Stimulated activated effector memory CD8-positive, alpha-beta T cell treated with anti-CD3 and anti-CD28 coated beads, Interleukin-12 subunit alpha, Interleukin-12 subunit beta, amount 100 ng/mL, for 72 hours (primary cell): ENCODE measurements at places on chromosomes 3 and 15.

DNA sequence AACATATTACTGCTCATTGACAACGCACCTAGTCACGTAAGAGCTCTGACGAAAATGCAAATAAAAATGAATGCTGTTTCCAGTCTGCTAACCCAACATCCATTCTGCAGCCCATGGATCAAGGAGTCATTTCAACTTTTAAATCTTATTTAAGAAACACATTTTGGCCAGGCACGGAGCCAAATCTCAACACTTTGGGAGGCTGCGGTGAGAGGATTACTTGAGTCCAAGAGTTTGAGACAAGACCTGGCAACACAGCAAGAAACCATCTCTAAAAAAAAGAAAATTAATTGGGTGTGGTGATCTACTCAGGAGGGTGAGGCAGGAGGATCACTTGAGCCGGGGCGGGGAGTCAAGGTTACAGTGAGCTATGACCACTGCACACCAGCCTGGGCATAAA lies 22.4 kb upstream of the TM4SF19 start:
- DNase-seq, result no peak

GRCh38 chr15:25846377-25846776 lies 16.8 kb downstream of the ATP10A start:
- DNase-seq, result no peak

- no peak for DNase-seq
These were observed 104.3 kb upstream of the MEIS2 start for GRCh38 chr15:37204692-37205091.

DNA sequence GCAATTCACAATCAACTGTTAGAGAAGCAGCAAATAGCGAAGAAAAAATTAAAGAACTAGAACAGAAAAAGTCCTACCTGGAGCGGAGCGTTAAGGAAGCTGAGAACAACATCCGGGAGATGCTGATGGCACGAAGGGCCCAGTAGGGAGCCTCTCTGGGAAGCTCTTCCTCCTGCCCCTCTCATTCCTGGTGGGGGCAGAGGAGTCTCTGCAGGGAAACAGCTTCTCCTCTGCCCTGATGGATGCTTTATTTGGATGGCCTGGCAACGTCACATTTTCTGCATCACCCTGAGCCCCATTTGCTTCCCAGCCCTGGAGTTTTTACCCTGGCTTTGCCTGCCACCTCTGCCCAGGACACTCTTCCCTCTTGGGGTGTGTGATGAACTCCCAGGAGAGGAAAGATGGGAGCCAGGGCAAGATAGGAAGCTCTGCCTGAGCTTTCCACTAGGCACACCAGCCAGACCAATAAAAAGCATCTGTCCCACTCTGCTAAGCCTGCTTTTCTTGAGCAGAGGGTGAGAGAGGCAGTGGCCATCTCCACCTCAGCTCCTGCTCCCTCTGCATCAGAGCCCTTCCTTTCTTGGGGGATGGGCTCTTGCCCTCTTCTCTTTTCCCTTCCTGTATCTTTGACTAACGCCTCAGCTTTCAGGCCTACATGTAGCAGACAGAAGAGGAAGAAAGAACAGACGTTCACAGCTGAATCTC lies 39.4 kb downstream of the PPARG start:
- no peak for DNase-seq

DNA sequence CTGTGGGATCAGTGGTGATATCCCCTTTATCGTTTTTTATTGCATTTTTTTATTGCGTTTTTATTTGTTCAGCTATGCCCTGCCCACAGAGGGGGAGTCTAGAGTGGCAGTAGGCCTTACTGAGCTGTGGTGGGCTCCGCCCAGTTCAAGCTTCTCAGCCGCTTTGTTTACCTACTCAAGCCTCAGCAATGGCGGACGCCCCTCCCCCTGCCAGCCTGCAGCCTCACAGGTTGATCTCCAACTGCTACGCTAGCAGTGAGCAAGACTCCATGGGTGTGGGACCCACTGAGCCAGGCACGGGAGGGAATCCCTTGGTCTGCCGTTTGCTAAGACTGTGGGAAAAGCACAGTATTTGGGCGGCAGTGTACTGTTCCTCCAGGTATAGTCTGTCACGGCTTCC lies 500.6 kb upstream of the MCTP2 start:
- no peak for DNase-seq

- no peak for DNase-seq
These were observed 40.2 kb upstream of the FAM107A start for GRCh38 chr3:58617338-58617761.

- DNase-seq, result no peak
These were observed 26.5 kb downstream of the TSPAN3 start for GRCh38 chr15:77044228-77045042.

DNA sequence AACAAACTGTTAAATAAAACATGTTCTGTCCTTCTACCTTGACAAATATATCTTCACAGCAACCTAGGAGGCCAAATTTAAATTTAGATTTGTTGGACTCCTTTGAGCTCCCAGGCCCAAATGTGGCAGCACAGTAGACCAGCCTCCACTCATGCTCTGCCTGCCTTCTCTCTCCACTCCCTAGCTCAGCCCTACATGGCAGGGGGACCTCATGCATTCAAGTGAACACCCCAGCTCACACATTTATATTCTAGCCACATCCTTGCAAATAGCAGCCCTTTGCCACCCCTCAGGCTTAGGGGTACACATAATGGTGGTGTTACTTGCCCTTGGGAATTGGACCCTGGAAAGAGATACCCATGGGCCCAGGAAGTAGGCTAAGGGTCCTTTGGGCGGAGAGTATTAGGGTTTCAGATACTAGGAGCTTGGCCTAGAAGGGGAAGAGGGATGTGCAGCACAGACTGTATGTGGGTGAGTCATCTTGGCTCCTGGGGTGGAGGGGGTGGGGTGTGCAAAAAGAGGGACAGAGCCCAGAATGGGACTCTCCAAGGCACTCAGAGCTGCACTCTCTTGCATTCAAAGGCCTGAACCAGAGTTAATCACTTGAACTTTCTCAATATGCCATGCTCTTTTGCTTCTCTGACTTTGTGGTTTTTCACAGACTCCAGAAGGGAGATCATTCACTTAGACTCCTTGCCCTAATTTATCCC lies 268.4 kb upstream of the ROPN1 start:
- DNase-seq, result no peak

DNA sequence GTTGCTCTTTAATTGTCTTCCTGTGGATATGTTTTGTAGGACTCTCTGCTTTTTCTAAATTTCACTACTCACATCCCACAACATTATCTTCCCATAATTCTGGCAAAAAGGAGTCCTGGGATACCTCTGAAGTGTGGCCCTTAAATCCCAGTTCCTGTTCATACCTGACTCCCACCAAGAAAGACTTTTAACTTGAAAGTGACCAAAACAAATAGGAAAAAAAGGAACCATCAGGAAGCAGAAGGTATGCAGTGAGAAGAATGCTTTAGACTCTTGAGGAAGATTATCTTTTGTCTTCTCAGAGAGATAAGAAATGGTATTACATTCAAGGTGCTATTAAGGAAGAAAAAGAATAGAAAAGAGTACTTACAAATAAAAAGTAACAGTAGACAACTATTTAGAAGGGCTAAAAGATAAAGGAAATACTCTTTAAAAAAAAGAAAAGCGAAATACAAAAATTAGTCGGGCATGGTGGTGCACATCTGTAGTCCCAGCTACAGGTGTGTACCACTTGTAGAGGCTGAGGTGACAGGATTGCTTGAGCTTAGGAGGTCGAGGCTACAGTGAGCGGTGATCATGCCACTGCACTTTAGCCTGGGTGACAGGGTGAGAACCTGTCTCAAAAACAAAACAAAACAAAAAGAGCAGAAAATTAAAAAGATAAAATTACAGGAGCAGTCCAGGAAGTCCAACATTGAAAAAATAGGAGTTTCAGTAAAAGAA lies 46.8 kb downstream of the PXK start:
- DNase-seq, result no peak

GRCh38 chr3:50873376-50874157 lies 198.8 kb downstream of the DOCK3 start:
- DNase-seq, result no peak

GRCh38 chr15:71349336-71349735 lies 234.1 kb downstream of the THSD4 start:
- no peak for DNase-seq

DNA sequence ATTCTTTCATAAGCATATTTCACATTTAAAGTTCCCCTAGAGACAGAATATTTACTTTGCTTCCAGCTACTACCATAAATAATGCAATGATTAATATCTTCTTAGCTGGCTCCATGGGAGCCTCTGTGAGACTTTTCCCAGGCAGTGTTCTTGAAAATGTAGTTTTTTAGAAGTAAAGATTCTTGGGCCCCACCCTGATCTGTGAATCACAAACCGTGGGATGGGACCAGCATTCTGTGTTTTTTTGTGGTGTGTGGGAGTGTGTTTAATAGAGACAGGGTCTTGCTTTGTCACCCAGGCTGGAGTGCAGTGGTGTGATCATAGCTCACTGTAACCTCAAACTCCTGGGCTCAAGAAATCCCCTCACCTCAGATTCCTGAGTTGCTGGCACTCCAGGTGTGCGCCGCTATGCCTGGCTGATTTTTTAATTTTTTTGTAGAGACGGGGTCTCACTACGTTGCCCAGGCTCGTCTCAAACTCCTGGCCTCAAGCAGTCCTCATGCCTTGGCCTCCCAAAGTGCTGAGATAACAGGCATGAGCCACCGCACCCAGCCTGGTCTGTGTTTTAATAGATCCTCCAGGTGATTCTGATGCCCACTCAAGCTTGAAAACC lies 83.0 kb downstream of the KLHL25 start:
- DNase-seq, result no peak

DNA sequence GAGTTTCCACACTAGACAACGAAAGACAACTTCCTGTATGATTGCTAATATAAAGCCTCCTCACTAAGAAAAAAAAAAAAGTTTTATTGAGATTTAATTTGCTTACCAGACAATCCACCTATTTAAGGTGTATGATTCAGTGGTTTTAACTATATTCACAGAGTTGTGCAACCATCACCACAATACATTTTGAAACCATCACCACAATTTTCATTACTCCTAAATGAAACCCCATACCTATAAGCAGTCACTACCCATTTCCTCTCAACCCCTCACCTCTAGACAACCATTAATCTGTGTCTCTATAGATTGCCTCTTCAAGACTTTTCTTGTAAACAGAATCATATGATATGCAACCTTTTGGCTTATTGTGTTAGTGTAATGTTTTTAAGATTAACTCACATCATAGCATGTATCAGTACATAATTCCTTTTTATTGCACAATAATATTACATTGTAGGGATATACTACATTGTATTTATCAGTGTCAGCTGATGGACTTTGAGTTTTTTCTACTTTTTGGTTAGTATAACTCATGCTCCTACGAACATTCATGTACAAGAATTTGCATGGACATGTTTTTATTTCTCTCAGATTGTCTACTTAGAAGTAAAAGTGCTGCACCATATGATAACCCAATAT lies 339.7 kb downstream of the NLGN1 start:
- no peak for DNase-seq

DNA sequence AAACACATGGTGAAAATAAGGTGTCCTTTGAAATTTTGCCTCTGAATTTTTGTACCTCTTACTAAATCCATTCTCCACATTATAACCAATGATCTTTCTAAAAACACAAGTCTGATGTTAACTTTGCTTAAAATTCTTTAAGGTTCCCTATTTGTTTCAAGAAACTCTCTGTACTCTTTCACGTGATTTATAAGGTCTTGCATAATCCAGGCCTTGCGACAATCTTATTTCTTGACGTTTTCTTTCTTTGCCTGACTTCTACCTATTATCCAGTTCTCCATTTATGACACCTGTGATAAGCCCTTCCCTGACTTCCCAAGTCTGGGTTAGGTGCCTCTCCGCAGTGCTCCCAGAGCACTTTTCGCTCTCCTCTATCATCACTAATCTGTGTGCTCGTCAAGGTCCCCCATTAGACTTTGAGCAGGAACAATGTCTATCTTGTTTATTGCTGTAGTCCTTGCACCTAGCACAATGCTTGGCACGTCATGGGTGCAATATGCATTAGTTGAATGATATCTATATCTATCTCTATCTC lies 24.3 kb upstream of the KPNA1 start:
- DNase-seq, result no peak

DNA sequence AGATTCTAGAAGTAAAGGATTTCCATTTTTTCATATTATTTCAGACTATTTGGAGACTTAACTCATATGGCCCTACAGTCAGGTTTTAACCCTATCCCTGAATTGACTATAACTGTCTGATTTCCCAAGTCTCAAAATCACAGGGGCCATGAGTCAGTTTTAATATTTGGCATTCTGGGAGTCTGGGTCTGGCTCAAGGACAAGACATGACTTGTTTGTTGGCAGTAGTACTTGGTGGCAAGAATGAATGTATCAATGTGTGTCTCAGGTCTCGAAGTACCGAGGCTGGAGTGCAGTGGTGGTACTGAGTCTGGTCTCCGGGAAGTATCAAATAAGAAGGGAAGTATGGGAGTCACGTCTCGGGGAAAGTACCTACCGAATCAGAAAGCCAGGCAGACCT lies 10.8 kb downstream of the UMPS start:
- no peak for DNase-seq

- no peak for DNase-seq
These were observed 13.4 kb upstream of the TBC1D5 start for GRCh38 chr3:17755836-17756235.

DNA sequence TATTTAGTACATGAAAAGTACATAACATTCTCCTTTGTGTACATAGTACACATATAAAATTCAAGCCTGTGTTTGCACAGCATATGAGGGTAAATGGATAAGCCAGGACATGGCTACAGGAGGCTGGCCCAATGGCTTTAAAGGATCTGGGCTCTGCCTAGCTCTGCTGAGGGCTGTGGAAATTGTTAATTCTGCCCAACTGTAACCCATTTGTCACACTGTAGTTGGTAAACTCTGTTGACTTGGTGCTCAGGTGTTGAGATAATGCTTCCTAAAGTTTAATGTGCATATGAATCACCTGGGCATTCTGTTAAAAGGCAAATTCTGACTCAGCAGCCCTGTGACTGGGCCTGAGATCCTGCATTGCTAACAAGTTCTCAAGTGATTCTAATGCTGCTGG lies 196.5 kb upstream of the ZPLD1 start:
- no peak for DNase-seq

- no peak for DNase-seq
These were observed 130.1 kb upstream of the PRICKLE2 start for GRCh38 chr3:64355401-64355807.

DNA sequence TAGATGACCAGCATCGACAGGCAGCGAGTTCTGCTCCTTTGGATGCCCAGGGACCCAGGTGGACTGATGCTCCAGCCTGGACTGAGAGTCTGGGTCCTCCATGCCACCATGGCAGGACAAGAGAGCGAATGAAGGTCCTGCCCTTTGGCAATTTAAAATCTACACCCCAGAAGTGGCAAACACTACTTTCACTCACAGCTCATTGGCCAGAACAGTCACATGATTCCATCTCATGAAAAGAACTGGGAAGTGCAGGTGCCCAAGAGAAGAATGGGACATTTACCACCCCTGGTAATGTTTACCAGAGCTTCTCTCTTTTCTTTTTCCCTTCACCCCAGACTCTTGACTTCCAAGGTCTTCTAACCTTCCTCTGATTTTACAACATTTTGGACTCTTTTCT lies 87.8 kb upstream of the SLCO3A1 start:
- DNase-seq, result no peak
